Thyroid gland (tissue), 4 donors: ENCODE measurements at places on chromosomes 2 and 18.

DNA sequence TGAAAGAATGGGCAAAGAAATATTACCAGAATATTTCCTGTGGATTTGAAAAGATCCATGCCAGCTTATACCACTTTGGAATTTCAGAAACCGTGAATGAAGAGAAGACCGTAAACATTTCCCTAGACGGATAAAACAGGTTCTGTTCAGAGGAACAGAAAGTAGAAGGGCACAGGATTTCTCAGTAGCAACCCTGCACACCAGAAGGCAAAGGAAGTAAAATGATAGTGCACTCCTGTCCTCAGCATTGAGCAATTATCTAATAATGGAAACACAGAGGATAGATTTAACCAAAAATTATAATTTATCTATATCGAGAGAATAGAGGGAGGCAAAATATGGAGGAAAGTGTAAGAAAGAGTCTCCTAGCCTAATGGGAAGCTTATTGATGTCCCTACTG lies 87.0 kb upstream of the ITGA6 start:
- no peaks in the 10 kb centered on the region for H3K36me3 ChIP-seq
- H3K4me3 ChIP-seq = no peak overlapping the region
- no peaks in the 10 kb centered on the region for H3K27me3 ChIP-seq
- no peak for DNase-seq
- no peaks in the 10 kb centered on the region for H3K4me1 ChIP-seq
- peak overlapping the region; percentile 8 for H3K27ac ChIP-seq

GRCh38 chr2:115386465-115386864 lies 944.0 kb downstream of the DPP10 start:
- H3K27me3 ChIP-seq = no peaks in the 10 kb centered on the region
- no peak overlapping the region for H3K27ac ChIP-seq
- H3K4me3 ChIP-seq = no peak overlapping the region
- DNase-seq = no peak

GRCh38 chr2:118169359-118170005 lies 81.2 kb downstream of the INSIG2 start:
- DNase-seq = no peak
- no peak overlapping the region for H3K27ac ChIP-seq
- H3K4me3 ChIP-seq = no peak overlapping the region
- no peaks in the 10 kb centered on the region for H3K27me3 ChIP-seq
- no peaks in the 10 kb centered on the region for H3K4me1 ChIP-seq
- no peaks in the 10 kb centered on the region for H3K36me3 ChIP-seq

DNA sequence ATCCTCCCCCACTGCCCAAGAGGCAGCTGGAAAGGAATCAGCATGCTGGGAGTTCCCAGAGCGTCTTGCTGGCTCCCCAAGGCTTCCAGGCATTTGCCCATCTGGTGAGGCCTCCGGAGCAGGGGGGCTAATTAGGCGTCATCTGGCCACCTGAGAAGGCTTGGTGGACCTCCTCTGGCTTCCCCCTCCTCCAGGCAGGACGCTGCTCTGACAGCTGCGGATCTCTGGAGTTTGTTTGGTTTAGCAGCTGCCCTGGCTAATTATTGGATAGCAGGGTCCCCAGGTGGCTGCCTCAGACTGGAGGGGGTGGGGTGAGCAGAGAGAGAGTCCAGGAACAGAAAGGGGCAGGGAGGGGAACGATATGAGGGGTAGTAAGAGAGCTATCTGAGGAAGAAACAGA lies 425.2 kb upstream of the MEX3C start:
- H3K4me1 ChIP-seq = no peaks in the 10 kb centered on the region
- H3K27ac ChIP-seq = no peak overlapping the region
- no peak overlapping the region for H3K4me3 ChIP-seq
- no peaks in the 10 kb centered on the region for H3K27me3 ChIP-seq
- DNase-seq = no peak

GRCh38 chr2:149423630-149424029 lies 93.2 kb downstream of the LYPD6 start:
- DNase-seq = no peak
- no peaks in the 10 kb centered on the region for H3K27me3 ChIP-seq
- no peaks in the 10 kb centered on the region for H3K4me1 ChIP-seq
- H3K27ac ChIP-seq = no peak overlapping the region
- H3K4me3 ChIP-seq = no peak overlapping the region
- H3K36me3 ChIP-seq = no peaks in the 10 kb centered on the region

DNA sequence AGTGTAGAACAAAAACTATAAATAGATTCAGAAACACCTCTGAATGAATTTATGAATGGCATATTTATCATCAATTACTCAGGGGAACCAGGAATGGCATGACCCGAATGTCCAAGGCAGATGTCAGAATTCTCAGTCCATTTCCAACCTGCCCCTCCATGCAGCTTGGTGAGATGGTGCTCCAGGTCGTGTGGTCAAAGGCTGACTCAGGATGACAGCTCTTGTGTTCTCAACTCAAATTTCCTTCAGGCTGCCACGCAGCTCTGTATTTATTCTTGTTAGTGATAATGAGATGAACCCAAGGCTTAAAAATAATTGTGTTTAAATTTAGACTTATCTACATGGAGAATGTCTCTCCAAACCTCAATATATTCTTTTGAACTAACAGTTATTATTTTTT lies 146.9 kb downstream of the METTL4 start:
- no peak for DNase-seq
- H3K4me1 ChIP-seq = no peaks in the 10 kb centered on the region
- H3K27me3 ChIP-seq = no peaks in the 10 kb centered on the region
- H3K27ac ChIP-seq = no peak overlapping the region

DNA sequence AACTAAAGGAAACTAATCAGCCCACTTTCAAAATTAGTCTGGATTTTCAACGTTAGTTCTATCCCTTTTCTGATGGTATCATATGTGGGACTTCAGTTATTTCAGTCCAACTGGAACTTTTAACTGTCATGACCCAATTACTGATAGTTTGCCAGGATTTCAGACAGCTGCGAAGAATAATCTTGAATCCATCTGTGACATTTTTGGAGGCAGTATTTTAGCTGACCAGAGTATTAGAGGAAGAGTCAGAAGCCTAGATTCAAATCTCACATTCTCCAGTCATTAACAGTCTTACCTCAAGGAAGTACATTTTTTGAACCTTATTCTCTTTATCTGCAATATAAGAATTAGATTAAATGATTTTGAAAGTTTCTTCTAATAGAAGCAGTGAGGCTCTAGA lies 81.3 kb downstream of the PTRHD1 start:
- no peak for DNase-seq
- no peaks in the 10 kb centered on the region for H3K36me3 ChIP-seq
- H3K4me1 ChIP-seq = no peaks in the 10 kb centered on the region
- H3K27ac ChIP-seq = no peak overlapping the region
- H3K4me3 ChIP-seq = no peak overlapping the region

DNA sequence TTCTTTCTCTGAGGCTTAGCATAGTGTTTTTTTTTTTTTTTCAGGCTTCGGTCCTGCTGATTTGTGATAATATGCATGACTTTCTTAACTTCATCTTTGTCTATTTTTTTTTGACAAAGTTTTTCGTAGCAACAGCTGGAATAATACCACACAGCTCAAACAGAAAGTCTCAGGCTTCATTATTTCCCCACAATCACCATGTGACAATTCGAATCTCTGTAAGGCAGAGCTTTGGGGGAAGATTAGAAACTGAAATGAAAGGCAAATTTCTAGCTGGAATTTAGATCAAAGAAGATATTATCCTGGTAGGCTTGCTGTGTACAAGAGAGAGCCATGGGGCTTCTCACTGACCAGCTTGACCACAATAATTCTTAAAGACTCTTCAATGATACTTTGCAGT lies 12.2 kb upstream of the CD28 start:
- no peak for DNase-seq
- H3K4me1 ChIP-seq = no peaks in the 10 kb centered on the region
- no peak overlapping the region for H3K27ac ChIP-seq
- no peaks in the 10 kb centered on the region for H3K27me3 ChIP-seq
- no peak overlapping the region for H3K4me3 ChIP-seq

- no peak overlapping the region for H3K4me3 ChIP-seq
- H3K36me3 ChIP-seq = no peaks in the 10 kb centered on the region
- H3K27ac ChIP-seq = no peak overlapping the region
- no peak for DNase-seq
- no peaks in the 10 kb centered on the region for H3K27me3 ChIP-seq
Observed at GRCh38 chr2:236665101-236665500, 95.5 kb downstream of the ACKR3 start.

DNA sequence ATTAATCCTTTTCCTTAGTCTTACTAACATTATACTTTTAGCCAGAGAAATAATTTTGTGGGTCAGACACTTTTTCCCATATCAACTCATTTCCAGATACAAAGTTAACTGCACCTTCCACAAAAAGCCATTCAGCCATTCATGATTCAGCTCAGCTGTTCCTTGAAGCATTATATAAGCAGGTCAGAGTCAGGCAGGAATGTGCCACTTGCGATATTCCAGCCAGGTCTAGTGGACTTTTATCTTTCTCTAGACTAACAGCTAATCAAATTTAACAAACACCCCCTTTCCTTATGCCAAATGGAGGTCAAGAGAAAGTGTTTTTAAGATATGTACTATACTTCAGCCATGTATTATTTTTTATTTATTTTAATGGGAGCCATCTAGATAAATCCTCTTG lies 75.6 kb upstream of the EPB41L3 start:
- H3K36me3 ChIP-seq = no peaks in the 10 kb centered on the region
- H3K4me3 ChIP-seq = no peak overlapping the region
- H3K4me1 ChIP-seq = peaks cover 3% of the 10 kb centered on the region
- no peaks in the 10 kb centered on the region for H3K27me3 ChIP-seq
- H3K27ac ChIP-seq = no peak overlapping the region

GRCh38 chr2:24496959-24497358 lies 5.9 kb downstream of the NCOA1 start:
- H3K27ac ChIP-seq = no peak overlapping the region
- no peaks in the 10 kb centered on the region for H3K4me1 ChIP-seq
- no peaks in the 10 kb centered on the region for H3K27me3 ChIP-seq
- H3K4me3 ChIP-seq = no peak overlapping the region

- H3K27me3 ChIP-seq = peaks cover 5% of the 10 kb centered on the region
- no peaks in the 10 kb centered on the region for H3K4me1 ChIP-seq
- H3K4me3 ChIP-seq = no peak overlapping the region
- no peak overlapping the region for H3K27ac ChIP-seq
- H3K36me3 ChIP-seq = no peaks in the 10 kb centered on the region
Observed at GRCh38 chr18:57352761-57353136, 392 bp downstream of the ST8SIA3 start.

DNA sequence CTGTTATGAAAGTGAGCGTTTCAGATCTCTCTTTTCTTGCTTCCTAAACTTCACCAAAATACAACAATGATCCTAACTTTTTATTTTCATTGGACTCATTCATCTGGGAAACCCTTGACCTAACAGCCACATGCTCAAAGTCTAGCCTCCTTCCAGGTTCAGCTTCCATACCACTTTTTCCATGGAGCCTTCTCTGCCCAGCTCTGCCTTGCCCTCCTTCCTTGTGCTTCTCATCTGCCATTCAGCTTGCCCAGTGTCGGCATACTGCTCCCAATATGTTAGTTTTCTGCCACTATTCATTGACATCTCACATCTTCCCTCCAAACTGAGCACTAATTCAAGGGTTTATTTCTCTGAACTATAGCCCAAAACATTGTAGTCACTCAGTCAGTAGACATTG lies 214.7 kb downstream of the RAD51AP2 start:
- H3K4me3 ChIP-seq = no peak overlapping the region
- H3K4me1 ChIP-seq = no peaks in the 10 kb centered on the region
- H3K36me3 ChIP-seq = no peaks in the 10 kb centered on the region
- H3K27me3 ChIP-seq = no peaks in the 10 kb centered on the region
- H3K27ac ChIP-seq = no peak overlapping the region

- no peak overlapping the region for H3K27ac ChIP-seq
- H3K27me3 ChIP-seq = peaks cover 61% of the 10 kb centered on the region
- H3K4me1 ChIP-seq = peaks cover 5% of the 10 kb centered on the region
- H3K36me3 ChIP-seq = no peaks in the 10 kb centered on the region
- peak; percentile 17 for DNase-seq
Observed at GRCh38 chr2:236176417-236176816, 8.2 kb upstream of the GBX2 start.

DNA sequence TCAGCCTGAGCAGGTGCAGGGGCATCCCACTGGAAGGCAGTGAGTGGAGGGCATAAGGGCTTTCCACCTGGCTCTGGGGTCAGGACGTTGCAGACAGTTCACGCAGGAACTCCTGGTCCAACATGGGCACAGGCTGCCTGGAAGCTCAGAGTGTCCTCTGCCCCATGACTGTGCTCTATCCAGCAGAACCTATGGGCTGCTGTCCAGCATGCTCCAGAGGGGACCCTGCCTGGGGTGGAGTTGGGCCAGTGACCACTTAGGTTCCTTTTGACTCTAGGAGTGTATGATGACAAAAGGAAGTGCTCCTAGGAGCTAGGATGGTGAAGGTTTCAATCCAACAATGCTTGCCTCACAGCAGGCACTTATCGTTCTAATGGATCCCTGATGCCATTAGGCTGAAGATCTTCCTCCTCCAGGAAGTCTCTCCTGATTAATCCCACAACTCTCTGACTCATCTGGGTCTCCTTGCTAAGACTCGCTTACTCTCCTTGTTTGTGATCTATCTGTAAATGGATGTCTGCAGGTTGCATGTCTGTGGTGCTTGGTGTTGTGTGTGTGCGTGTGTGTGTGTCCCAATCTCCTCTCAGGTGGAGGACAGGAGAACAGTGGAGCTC lies 224.0 kb downstream of the CELF4 start:
- no peak for DNase-seq
- H3K4me1 ChIP-seq = no peaks in the 10 kb centered on the region
- no peak overlapping the region for H3K27ac ChIP-seq
- no peak overlapping the region for H3K4me3 ChIP-seq

GRCh38 chr2:136765256-136766072 lies at the start of gene THSD7B:
TSS of gene THSD7B (plus strand) at chr2:136765545. CDS start at chr2:136882179, 116,634 bp downstream.
- H3K4me3 ChIP-seq = no peak within 1 kb of the TSS
- peaks cover 4% of the 10 kb centered on the region for H3K27me3 ChIP-seq
- no peak within 1 kb of the TSS for H3K27ac ChIP-seq
- H3K4me1 ChIP-seq = no peaks in the 10 kb centered on the region
- no peaks in the 10 kb centered on the region for H3K36me3 ChIP-seq
- DNase-seq = no peak

DNA sequence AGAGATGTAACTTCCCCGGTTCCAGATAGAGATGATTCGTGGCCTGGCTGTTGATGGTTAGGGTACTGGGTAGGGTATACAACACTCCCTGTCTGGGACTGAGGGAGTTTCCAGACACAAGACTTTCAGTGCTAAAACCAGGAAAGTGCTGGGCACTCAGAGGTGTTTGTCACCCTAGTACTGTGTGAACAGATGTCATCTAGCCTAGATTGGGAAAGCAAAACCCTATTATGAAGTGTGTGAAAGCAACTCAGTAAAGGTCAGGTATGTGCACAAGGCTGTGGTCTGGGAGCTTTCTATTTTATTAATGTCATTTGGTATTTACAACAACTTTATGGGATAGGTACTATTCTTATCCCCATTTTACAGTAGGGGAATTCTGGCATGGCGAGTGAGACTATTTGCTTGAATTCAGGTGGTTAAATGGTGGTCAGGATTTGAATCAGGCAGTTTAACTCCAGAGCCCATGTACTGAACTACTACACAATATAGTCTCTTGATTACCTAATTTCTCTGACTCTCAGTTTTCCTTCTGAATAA lies 2.6 kb downstream of the BZW1 start:
- H3K4me1 ChIP-seq = peaks cover 23% of the 10 kb centered on the region
- DNase-seq = no peak
- no peaks in the 10 kb centered on the region for H3K27me3 ChIP-seq
- no peak overlapping the region for H3K27ac ChIP-seq
